ENCODE measurements at places on chromosomes 2 and 18.

DNA sequence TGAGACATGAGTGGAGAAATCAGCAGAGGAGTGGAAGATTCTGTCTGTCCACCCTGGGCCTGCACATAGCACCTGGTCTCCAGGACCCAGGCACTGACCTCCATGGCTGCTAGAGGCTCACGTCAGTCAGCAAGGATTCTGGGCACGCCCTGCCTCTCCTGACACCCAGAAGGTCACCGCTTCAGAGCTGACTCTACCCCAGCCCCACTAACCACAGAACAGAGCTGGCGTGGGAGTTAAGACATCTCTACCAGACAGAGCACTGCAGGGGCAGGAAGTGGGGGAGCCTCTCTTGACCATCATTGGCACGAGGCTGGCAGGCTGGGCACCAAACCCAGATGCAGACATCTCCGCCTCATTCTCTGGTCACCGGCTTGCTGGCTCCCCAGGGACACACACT, 3.0 kb downstream of the ADCY3 start:
- DNase-seq: no peak

DNA sequence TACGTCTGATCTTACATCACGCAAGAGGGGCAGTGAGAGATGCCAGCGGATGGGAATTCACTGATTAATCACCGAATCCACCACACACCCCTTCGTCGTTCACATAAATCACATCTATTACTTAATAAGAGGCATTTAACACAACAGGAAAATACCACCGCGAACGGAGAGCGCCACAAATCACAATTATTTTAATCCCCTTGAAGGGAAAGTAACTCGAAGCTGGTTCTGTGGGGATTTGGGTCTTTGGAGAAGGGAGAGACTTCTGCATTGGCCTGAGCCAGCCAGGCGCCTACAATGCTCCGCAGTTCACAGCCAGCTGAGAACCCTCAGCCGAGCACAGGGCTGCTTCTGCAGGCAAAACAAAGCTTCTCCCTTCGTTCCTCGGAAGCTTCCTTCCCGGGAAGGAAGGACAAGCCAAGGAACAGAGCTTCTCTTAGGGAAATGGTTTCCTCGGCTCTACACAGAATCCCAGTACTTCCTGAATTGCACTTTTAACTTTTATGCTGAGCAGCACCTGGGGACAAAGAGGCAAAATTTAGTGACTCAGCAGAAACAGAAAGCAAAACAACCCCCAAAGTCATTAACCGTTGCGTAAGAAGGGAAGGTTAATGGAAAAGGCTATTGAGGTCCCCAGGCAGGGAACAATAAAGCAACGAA, at the start of gene LRP1B:
Gene LRP1B, minus strand, starts transcription at position 7 of the 660 bp plus-strand sequence. CDS start 287 bp downstream, outside the sequence.
- peak; percentile 16 for DNase-seq

- no peak for DNase-seq
These were observed 63.0 kb downstream of the NPAS2 start for GRCh38 chr2:100882645-100883613.

GRCh38 chr2:103161456-103162289, 399.8 kb downstream of the TMEM182 start:
- peak; percentile 56 for DNase-seq

GRCh38 chr2:207764096-207764630, 5.5 kb downstream of the FZD5 start:
- no peak for DNase-seq

GRCh38 chr2:99079226-99079625, 62.3 kb upstream of the C2orf15 start:
- DNase-seq: no peak

- DNase-seq: no peak
These were observed 592.3 kb upstream of the ID2 start for GRCh38 chr2:8089596-8089995.

- DNase-seq: no peak
These were observed 20.2 kb downstream of the TWIST2 start for GRCh38 chr2:238868067-238868524.

- DNase-seq: no peak
These were observed 56.5 kb upstream of the ACVR1 start for GRCh38 chr2:157932480-157933159.

- DNase-seq: no peak
These were observed 133.2 kb downstream of the NAPG start for GRCh38 chr18:10659000-10659399.

DNA sequence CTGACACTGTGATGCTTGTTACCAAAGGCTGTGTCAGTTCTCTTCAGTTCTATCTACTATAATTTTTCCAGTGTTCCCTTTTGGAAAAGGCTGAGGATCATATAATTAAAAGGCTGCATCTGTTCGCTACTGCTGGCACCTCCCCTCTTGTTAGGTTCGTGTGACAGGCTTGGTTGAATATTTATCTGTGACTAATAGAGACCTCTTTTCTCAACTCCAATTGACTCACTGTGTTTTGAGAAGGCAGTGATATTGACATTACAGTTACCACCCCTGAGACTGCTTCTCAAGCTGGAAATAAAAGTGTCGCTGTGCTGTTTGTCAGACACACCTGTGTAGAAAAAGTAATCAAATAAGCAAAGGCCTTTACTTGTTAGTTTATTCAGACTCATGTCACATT, 205.5 kb upstream of the KCNH7 start:
- no peak for DNase-seq

DNA sequence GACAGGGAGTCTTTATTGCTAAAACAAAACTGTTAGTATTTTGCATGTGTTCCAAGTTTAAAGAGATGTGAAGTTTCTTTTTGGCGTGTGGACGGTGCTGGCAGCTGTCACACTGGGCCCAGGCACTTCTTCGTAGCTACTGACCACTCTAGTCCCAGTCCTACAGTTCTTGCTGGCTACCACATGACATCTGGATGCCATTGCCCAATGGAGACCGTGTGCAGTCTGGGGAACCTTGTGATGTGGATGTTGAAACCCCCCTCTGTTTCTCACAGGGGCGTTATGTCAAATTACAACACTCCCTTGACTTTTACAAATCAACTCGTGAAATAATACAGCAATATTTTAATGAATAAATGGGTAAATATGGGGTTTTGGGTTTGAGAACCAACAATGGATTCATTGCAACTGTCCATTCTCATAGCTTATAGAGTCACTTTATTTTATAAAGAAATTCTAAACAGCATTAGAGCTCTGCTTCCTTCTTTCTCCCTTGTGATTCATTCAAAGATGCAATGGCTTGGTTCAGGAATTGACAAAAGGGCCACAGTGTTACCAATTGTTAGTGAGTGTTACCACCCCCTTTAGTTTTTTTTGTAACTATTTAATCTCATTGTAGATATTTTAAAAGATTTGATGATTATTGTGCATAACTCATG, 1.2 kb downstream of the GPD2 start:
- no peak for DNase-seq

GRCh38 chr18:48922801-48923730, 27.7 kb downstream of the SMAD7 start:
- DNase-seq: peak; percentile 53

All from NCI-H2171 (cell line).